Activated T-helper 2 cell treated with anti-CD3 and anti-CD28 coated beads, Interferon-gamma antibody, Interleukin-2, Interleukin-4, amounts not matched to agents 10 μg/mL and 5 μg/mL and 100 μg/mL, durations not matched to agents 14 hours and 24 hours and 36 hours (primary cell): ENCODE measurements at places on chromosomes 12 and 14.

DNA sequence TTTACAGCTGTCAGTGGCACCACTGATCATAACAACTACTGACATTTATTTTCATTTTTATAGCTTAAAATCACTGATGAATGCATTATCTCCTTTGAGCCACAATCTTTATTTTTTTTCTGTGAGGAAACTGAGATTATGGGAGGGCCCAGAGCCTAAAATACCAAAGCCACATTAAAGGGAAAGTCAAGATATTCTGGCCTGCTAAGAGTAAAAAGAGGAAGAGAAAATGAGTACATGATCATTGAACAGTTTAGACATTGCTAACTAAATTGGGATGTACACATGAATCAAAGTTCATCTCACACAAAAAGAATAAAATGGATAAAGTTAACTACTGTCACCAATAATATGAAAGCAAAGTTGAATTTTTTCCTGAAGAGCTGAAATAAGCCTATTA lies 170.5 kb upstream of the GARIN2 start:
- no peak for DNase-seq

DNA sequence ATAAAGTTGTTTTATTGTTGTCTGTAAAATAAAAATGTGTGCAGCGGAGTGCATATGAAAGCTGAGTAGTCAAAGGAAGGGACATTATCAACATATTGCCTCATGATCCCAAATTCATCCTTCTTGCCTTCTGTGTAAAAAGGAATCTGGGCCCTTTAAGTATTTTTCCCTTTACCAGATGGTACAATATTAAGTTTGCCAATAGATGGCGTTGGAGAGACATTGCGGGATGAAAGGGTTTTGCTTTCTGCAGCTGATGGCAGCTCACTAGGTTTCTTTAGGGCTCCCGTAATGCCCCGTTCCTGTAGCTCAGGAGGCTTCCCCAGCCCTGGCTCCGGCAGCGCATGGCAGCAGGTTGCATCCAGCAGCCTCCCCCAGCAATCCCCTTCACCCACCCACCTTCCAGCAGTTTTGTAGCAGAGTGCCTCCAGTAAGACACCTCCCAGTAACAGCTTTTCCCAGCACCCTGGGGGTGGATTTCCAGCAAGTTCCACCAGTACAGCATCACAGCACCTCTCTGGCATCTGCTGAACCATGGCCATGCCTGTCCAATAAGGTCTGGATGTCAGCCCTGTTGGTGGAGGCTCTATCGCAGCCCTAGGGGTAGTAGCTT lies 354.4 kb downstream of the MED13L start:
- DNase-seq: no peak

DNA sequence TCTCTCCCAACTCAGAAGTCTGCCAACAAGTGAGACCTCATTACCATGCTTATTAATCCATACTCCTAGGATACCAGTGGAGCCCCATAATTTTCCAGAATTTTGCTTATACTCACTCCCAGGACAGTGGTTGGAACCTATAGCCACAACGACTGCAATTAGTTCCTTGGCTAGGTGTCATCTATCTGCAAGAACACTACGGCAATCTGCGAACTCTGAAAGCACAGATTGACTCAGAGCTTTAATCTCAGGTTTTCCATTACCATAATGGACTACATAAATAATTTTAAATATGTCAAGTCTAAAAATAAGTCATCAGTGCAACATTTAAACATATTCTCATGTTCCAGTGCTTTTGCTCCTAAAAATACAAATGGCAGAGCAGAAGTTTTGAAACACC lies 33.4 kb downstream of the TMTC3 start:
- no peak for DNase-seq

- no peak for DNase-seq
Observed at GRCh38 chr12:4289998-4290790, 16.6 kb downstream of the CCND2 start.

DNA sequence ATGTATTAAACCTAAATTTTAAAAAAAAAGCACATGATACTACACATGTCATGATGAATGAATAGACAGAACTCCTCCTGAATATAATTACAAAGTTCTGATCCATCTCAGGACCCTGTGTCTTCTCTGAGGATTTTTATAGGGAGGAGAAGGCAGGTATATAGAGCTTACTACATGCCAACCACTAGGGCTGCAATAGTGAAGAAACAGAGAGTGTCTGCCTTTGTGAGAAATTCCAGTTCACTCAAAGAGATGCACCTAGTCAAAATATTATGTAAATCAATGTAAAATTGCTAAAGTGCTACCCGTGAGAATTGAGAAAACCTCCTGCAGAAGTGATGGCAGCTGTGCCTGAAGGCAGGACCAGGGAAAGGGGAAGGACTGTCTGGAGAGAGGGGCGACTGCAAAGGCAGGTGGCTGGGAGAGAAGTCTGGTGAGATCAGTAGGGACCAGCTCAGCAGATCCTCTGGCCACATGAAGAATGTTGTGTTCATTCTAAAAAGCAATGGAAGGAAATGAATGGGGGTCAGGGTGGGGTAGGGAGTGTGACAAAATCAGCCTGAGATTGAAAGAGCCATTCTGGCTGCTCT lies 15.1 kb downstream of the ABHD4 start:
- DNase-seq: no peak

- DNase-seq: no peak
Observed at GRCh38 chr14:104579507-104579906, at the start of gene C14orf180. TSS of gene C14orf180 (plus strand) at chr14:104579764. CDS start at chr14:104586431, 6,667 bp downstream.

GRCh38 chr14:102907980-102908730 lies 14.3 kb upstream of the AMN start:
- DNase-seq: no peak

GRCh38 chr12:109189291-109189690 lies 72.9 kb downstream of the ACACB start:
- DNase-seq: no peak

GRCh38 chr14:43900173-43900655 lies 606.9 kb downstream of the FSCB start:
- DNase-seq: no peak
